ENCODE measurements at places on chromosomes 1 and 21. TPM values are rescaled to one million over a fixed set of nuclear protein-coding genes. Genes with fewer than 3 reads are reported as not detected.

DNA sequence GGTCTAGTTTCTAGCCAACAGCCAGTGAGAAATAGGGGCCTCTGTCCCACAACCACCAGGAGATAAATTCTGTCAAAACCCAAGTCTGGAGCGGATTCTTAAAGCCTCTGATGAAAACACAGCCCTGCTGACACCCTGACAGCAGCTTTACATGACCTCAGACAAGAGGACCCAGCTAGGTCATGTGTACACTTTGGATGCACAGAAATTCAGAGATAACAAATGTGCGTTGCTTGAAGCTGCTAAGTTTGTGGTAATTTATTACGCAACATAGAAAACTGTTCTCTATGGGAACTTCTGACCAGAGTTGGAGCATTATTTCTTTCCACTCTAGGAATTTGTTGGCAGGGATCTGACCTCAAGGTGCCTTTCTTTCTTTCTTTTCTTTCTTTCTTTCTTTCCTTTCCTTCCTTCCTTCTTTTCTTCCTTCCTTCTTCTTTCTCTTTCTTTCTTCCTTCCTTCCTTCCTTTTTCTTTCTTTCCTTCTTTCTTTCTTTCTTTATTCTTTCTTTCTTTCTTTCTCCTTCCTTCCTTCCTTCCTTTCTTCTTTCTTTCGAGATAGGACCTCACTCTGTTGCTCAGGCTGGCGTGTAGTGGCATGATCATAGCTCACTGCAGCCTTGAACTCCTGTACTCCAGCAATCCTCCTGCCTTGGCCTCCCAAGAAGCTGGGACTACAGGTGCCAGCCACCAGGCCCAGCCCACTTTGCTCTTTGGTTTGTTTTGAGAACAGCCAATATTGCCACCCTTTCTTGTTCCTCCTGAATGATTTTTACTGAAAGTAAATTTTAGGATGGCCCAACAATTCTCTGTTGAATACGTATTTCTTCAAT is 14.9 kb upstream of the HMGCS2 start:
- DNase-seq = no peak

GRCh38 chr1:46691997-46692790 is 20.5 kb downstream of the TEX38 start:
- DNase-seq = no peak

GRCh38 chr1:34415140-34415539 is 238.4 kb downstream of the C1orf94 start:
- DNase-seq = no peak

GRCh38 chr21:39934895-39935294 is 67.7 kb downstream of the PCP4 start:
- DNase-seq = no peak

- peak; percentile 21 for DNase-seq
Observed at GRCh38 chr1:47262787-47263413, 30.9 kb upstream of the TAL1 start.

- DNase-seq = no peak
Observed at GRCh38 chr1:59570524-59570923, 244.2 kb upstream of the HOOK1 start.

GRCh38 chr1:92485381-92486250 is 1.1 kb downstream of the GFI1 start:
- no peak for DNase-seq

GRCh38 chr21:36104317-36105300 is 30.3 kb upstream of the CBR3 start:
- no peak for DNase-seq

DNA sequence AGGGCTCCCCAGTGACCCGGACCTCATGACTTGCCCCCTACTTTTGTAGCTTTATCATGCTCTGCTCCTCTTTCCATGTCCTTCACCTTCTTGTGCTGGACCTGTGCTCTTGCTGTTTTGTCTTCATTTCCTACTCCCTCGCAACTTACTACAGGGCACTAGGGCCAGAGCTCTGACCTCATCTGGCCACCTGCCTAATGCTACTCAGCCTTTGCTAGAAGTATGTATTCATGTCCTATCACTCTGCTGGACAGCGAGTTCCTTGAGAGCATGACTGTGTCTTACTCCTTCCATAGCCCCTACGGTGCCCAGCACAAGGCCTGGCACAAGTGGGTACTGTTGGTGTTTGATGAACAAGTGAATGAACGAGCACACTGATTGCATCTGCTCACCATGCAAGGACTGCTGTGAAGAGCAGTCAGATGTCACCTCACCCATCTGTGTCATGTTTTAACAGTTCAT is 1.9 kb downstream of the MTFR1L start:
- no peak for DNase-seq

DNA sequence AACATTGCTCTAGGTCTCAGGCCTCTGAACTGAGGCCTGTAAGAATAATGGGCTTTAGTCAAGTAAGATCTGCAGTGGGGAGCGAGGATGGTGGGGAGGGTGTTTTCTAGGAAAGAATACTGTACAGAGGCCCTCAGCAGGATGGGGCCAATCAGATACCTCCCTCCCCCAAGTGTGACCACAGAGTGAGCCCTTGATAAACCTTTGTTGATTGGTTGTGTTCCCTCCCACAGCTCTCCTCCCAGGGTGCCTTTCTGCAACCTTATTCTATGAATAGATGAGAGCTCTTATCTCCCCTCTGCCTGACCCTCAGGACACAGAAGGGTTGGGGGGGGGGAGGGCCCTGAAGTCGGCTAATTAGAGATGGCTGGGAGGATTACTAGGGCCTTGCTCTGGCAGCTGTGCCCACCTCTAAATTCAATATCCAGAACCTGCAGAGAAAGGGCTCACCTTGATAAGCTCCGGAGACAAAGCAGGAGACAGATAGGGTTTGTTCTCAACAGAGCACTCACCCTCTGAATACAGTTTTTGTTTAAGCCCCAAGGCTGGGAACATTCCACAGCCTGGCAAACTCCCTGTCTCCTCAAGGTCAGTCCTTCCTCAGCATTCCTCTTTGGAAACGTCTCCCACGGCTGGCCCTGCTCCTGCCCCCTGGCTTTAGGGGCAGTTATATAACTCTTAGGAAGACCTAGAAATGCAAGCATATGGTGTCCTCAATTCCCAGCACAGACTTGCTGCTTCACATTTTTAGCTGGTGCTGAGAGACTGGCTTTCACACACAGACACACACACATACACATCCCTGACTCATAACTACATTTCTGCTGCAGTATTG is 42.9 kb downstream of the ATP1A1 start:
- no peak for DNase-seq

DNA sequence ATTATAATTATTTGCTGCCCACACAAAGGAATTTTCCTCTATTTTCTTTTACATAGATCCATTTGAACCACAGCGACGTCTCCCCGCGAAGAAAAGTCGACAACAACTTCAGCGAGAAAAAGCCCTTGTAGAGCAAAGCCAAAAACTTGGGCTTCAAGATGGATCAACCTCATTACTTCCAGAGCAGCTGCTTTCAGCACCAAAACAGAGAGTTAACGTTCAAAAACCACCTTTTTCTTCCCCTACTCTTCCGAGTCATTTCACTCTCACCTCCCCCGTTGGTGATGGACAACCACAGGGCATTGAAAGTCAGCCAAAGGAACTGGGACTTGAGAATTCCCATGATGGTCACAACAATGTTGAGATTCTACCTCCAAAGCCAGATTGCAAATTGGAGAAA is 7.2 kb downstream of the GORAB start:
- DNase-seq = no peak

DNA sequence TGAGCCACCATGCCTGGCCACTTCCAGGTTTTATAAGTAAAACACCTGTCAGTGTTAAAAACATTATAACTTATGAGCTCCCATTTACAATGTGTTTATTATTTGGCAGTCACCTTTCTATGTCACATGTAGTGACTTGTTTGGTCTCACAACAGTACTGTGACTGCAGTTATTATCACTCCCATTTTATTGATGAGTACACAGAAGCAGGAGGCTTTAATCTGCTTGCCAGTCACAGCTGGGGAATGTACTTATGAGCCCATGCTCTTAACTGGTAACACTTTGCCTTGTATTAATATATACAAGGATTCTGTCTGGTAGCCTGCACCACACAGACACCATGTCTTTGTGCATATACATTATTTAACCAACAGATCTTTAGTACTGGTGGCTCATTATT is 31.1 kb upstream of the BACH1 start:
- no peak for DNase-seq

DNA sequence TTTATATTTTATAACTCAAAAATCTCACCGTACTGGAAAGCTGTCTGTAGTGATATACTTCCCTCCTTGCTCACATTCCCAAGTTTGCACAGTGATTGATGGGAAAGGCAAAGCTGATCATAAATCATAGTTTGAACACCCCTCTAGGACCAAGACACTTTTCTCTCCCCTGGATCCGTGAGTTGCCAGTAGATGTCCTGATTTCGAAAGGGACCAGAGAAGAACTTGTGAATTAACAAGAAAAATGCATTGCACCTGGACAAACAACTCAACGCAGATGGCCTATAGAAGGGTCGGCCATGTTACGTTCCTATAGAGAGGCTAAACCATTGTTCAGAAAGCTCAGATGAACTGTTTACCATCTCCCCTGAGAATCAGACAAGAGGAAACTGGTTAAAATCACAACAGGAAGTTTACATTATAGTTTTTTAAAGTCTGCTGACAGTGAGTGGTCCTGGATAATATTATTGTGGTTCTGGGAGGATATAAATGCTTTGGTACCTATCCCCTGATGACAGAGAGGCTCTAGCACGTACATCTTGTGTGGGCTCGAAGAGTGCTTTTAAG is 124.0 kb upstream of the SLC45A1 start:
- DNase-seq = no peak

DNA sequence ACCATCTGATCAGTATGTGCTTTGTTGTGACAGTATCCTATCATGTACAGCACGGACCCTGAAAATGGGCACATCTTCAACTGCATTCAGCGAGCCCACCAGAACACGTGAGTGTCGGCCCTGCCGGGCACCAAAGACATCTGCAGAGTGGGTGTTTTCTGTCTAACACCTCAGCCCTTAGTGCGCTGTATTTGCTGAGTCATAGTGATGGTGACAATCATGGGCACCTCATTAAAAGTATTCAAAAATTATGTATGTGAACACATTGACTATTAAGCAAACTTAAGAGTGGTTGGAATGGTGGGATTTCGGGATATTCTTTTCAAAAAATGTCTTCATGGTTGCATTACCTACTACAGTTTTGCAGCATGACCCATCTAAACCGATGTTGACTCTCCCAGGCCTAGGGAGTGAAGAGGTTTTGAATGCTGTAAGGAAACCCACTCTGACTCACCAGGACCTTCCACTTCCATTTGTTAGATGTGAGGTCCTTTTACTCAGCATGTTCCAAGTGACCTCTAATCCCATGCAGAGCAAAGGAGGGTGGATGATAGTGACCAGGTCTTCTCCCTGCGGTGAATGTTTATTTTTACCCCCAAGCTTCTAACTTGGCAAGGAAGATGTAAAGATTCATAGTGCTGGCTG is 20.1 kb downstream of the MGST3 start:
- no peak for DNase-seq

- DNase-seq = no peak
Observed at GRCh38 chr1:174519844-174520243, 72.1 kb downstream of the GPR52 start.

DNA sequence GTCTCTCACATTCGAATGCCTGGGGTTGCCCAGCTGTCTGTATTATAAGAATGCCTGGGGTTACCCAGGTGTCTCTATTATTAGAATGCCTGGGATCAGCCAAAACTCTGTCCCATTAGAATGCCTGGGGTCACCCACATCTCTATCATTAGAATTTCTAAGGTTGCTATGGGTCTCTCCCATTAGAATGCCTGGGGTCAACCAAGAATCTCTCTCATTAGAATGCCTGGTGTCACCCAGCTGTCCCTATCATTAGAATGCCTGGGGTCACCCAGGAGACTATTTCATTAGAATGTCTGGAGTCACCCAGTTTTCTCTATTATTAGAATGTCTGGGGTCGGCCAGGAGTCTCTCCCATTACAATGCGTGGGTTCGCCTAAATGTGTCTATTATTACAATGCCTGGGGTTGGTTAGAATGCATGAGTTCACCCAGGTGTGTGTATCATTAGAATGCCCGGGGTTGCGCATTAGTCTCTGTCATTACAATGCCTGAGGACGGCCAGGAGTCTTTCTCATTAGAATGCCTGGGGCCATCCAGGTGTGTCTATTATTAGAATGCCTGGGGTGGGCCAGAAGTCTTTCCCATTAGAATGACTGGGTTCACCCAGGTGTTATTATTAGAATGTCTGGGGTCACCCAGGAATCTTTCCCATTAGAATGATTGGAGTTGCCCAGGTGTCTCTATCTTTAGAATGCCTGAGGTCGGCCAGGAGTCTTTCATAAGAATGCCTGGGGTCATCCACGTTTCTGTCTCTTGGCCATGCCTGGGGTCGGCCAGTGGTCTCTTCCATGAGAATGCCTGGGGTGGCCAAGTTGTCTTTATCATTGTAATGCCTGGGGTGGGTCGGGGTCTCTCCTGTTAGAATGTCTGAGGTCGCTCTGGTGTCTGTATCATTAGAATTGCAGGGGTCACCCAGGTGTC is 59.6 kb downstream of the RNF187 start:
- DNase-seq = no peak

DNA sequence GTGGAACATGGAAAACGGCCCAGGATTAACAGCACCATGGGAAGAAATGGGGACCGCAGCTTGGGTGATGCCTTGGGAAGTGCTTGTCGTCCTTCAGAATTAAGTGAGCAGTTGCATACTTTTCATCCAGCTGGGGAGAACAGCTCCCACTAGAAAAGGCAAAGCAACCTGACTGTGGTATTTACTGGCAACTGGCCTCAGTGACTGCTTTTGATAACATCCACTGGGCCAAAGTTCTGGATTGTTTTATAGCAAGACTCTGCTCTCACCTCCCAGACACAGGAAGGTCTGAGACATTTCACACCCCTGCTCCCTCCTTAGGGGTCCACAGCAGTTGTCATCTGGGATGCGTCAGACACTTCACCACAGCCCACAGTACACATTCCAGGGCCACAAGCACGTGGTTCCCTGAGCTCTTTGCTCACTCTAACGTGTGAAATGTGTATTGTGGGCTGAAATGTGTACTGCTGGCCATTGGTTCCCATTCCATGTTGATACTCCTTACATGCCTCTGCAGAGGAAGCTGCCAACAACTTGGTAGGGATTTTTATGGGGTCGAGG is 6.6 kb downstream of the PAPPA2 start:
- no peak for DNase-seq

- DNase-seq = no peak
Observed at GRCh38 chr1:207841901-207842300, 69.0 kb downstream of the CD34 start.

GRCh38 chr1:154657556-154657955 is 49.6 kb upstream of the ADAR start:
- no peak for DNase-seq

GRCh38 chr1:105516068-105516467 is 1540.4 kb upstream of the PRMT6 start:
- no peak for DNase-seq

GRCh38 chr21:45347048-45347711 is 57.8 kb upstream of the COL18A1 start:
- DNase-seq = no peak

GRCh38 chr21:42062236-42063022 is 8.7 kb upstream of the UMODL1 start:
- DNase-seq = no peak

- no peak for DNase-seq
Observed at GRCh38 chr1:104182251-104182650, 432.6 kb downstream of the AMY1C start.

- no peak for DNase-seq
Observed at GRCh38 chr1:72435025-72435424, 152.7 kb upstream of the NEGR1 start.

- peak; percentile 67 for DNase-seq
Observed at GRCh38 chr1:201982082-201982622, 296 bp upstream of the RNPEP start.

The RIPPLY3 gene
- 0.34 TPM for total RNA-seq

The JAM2 gene
- 66.6 TPM for total RNA-seq

The TNNT2 gene
- total RNA-seq = 3.5 TPM

The C1orf94 gene
- not detected for total RNA-seq

The NES gene
- total RNA-seq = 33.4 TPM

The LHX8 gene
- total RNA-seq = not detected
